Iris pigment epithelial cell (primary cell): ENCODE measurements at places on chromosomes 6 and 20.

DNA sequence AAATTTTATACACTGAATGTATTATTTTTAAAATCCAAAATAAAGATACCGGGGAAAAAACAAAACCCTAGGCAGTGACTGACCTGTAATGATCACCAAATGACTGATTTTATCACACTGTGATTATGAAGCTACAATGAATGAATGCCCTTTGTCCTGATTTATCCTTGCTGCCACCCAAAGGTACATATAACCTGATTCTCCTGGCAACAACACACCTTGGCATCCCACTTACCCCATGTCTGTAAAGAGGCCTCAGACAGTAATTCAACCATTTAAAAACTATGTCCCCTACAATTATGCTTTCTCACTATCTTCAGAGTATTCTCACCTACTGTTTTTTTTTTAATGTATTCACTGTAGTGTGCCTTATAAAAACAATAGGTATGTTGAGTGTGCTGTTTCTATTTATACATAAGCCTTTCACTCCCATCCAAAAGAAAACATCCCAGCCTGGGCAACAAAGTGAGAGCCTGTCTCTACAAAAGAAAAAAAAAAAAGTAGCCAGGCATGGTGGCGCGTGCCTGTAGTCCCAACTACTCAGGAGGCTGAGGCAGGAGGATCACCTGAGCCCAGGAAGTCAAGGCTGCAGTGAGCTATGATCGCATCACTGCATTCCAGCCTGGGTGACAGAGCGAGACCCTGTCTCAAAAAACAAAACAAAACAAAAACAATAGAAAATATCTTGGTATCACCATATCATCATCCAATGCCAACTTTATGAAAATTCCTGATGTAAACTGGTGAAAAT lies 21.7 kb downstream of the B4GALT5 start:
- DNase-seq, result no peak

- DNase-seq, result no peak
Measured at GRCh38 chr6:35282472-35282871, 15.1 kb upstream of the DEF6 start.

DNA sequence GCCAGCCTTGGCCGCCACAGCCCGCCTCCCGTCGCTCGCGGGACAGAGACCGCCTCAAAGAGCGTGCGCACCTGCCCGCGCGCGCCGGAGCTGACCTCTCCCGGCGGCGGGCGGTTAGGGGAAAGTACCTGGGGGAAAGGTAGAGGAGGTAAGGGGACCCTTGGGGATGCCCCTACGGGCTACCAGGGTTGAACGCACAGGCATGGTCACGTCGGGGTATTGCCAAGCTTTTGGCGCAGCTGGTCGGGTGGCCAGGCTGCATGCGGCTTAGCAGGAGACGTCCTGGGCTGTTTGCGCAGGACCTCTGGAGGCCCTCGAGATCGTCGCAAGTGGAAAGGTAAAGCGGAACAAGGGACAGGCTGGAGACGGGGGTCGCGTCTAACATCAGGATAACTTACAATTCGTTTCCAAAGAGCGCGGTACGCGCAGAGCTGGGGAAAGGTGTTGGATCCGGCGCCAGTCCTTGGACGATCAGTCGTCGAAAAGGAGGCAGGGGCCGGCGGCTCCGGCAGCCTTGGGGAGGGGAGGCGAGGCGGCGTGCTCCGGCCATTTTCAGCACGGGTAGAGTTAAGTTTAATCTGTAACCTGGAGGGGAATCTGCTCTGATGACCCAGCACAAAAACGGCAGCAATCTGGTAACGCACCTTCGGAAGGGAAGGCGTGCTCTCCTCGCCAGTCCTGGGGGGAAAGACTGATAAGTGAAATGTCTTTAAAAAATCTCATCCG lies 9.0 kb downstream of the GNAS-AS1 start:
- no peak for DNase-seq

DNA sequence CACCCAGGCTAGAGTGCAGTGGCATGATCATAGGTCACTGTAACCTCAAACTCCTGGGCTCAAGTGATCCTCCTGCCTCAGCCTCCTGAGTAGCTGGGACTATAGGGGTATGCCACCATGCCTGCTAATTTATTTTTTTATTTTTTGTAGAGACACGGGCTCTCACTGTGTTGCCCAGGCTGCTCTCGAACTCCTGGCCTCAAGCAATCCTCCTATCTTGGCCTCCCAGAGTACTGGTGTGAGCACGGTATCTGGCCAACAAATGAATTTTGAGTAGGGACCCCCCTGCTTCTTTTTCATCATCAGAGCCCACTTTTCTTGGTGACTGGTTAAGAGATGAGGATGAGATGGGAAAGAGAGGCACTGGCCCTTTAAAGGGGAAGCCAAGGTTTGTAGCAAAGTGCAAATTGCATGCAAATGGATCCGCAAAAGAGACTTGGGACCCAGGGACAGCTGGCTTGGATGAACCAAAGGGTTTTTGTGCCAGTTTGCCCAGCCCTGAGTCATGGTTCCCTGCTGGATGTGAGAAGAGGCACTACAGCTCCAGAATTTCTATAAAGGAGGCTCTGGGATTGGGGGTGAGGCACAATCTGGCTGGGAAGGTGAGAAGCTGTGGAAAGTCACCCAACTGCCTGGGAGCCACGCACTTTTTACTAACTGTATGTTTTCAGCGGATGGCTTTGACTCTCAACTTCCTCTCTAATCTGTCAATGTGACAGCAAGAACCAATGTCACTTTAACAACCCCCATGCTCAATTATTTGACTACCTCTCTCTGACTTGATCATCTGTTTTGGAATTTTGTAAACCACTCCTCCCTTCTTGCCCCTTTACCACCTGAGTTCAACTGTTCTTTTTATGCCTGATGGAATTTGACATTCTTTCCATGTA lies 58.7 kb upstream of the RNF24 start:
- DNase-seq, result no peak

- DNase-seq, result no peak
Measured at GRCh38 chr6:7649037-7649810, 59.2 kb downstream of the SNRNP48 start.

DNA sequence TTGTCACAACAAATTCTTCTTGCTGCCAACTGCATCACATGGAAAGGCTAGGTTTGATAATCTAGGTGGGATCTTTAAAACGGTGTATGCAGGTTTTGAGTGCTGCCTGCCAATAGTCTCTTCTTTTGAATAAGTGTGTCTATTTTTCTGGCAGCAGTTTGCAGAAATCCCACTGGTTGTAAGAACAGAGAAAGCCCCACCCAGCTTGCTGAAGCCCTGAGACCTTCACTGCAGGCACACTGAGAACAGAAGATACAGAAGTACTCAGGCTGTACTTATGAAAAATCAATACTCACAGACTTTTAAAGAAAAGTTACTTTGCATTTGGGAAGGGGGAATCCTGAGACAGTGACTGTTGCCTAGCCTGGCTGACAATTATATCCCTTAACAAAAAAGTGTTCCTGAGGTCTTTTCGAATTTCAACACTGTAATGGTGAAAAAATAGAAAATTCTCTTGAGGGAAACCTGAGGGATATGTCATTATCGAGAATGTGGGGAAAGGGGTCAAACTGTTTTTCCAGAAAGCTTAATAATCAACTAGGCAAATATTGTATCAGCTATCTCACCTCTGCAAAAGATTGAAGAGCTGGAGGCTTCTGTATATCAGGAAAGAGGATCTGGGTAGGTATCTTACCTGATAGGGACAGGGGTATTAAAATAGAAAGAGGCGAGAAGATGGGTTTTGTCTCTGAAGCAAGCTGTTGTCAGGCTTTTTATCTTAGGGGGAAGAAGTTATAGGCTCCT lies 199.9 kb downstream of the LRFN2 start:
- no peak for DNase-seq

- no peak for DNase-seq
Measured at GRCh38 chr6:31874836-31875572, 3.8 kb downstream of the SLC44A4 start.

GRCh38 chr20:11274141-11274594 lies 600.4 kb upstream of the JAG1 start:
- peak; percentile 69 for DNase-seq

GRCh38 chr20:6665621-6666355 lies 101.7 kb upstream of the BMP2 start:
- peak; percentile 18 for DNase-seq

DNA sequence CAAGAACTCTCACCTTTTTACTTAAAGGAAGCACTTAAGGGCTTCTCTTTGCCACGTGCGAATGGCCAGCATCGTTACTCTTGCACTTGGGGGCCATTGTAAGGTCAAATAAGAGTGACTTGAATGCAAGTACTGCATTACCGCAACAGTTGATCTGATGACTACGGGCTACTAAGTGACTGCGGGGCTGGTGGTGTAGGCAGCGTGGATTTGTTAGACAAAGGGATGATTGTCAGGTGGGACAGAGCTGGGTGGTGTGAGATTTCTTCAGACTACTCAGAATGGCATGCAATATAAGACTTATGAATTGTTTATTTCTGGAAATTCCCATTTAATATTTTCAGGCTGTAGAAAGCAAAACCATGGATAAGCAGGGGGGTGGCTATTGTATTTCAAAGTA lies 199.7 kb upstream of the UST start:
- no peak for DNase-seq

DNA sequence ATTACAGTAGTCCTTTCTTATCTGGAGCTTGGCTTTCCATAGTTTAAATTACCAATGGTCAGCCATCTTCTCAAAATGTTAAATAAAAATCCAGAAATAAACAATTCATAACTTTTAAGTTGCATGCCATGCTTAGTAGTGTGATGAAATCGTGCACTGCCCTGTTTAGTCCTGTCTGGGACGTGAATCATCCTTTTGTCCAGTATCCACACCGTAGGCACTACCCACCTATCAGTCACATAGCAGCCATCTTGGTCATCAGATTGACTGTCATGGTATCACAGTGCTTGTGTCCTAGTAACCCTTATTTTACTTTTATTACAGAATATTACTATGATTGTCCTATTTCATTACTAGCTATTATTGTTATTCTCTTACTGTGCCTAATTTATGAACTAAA lies 924.1 kb downstream of the EYS start:
- DNase-seq, result no peak

DNA sequence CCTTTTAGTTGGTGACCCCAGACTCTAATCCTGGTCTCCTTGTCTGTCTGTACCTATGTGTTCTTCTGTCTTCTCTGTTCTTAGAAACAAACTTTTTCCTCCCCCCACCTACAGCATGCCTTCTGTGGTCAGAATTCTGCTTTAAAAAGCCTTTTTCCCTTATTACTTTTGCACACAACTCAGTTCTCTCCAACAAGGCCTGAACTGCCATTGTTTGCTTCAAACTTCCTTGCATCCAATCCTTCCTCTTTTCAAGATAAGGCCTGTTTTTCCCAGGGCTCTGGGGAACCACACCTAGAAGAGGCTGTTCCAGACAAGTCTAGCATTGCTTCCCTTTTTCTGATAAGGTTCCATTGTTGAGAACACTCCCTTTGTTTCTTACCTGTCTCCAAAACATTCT lies 22.2 kb upstream of the NCOA3 start:
- no peak for DNase-seq

DNA sequence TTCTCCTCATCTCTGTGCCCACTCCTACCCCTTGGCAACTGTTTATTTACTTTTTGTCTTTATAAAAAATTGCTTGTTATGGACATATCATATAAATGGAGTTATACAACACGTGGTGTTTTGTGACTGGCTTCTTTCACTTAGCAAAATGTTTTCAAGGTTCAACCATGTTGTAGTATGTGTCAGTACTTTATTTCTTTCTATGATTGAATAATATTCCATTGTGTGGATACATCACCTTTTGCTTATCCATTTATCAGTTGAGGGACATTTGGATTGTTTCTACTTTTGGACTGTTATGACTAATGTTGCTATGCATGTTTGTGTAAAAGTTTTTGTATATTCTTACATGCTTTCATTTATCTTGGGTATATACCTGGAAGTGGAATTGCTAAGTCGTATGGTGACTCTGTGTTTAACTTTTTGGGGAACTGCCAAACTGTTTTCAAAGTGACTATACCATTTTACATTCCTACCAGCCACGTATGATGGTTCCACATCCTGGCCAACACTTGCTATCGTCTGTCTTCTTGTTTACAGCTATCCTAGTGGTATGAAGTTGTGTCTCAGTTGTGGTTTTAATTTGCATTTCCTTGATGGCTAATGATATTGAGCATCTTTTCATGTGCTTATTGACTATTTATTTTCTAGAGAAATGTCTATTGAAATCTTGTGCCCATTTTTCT lies 84.4 kb downstream of the SLX4IP start:
- peak; percentile 79 for DNase-seq

DNA sequence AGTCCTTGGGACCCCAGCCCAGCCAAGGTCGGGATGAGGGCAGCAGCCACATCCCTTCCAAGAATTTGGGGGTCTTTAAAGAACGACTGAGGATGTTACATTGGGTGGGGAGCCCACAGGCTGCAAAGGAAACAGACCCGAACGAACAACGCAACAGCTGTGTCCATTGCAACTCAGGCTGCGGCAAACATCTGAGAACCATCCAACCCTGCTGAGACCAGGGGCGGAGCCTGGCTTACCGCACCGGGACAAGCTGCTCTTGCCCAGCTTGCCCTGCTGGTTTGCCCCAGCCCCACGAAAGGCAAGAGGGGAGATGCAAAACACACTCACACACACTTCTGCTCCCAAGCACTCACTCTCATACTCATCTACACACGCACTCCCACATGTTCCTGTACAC lies 21.5 kb upstream of the TAF4 start:
- peak; percentile 39 for DNase-seq

DNA sequence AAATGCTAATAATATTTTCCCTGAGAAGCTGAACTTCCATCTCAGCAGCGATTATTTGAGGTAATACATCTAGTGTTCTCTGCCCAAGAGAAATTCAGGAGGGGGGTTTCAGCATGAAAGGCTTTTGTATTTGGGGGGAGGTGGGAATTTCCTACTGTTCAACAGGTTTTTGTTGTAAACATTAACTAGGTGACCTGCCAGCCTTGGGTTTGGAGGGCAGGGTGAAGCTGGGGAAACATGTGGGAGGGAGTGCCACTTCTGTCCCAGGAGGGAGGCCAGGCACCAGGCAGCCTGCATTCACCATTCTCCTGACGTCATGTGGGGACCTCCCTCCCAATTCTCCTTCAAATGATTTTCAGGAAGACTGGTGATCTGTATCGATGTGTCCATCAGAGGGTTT lies 37.7 kb upstream of the PKHD1 start:
- DNase-seq, result no peak

- no peak for DNase-seq
Measured at GRCh38 chr6:168935628-168936010, 318.0 kb downstream of the THBS2 start.

GRCh38 chr6:79570129-79571029 lies 33.1 kb upstream of the LCA5 start:
- DNase-seq, result peak; percentile 86

DNA sequence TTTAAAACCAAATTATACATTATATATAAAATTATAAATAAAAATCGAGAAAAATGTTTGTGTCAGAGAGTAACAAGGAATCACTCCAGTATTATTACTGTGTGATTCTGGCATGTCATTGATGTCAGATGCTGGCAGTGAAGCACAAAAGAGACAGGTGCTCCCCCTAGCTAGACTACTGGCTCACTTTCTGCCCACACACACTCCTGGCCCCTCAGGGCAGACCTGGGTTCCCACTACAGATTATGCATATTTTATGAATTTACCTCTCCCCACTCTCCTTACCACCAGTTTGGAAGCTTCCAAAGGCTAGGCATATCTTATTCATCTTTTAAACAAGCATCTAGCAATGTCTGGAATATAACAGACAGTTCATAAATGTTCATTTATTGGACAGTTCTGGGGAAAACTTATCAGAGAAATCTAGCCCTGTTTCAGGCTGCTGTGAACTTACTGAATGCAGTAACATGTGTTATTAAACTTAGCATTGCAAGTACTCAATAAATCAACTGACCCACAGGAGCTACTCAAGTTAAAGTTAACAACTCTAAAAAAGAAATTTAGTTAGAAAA lies 12.8 kb downstream of the SNX3 start:
- no peak for DNase-seq
